HFFc6 (cell line): ENCODE measurements at places on chromosomes 3 and 15.

DNA sequence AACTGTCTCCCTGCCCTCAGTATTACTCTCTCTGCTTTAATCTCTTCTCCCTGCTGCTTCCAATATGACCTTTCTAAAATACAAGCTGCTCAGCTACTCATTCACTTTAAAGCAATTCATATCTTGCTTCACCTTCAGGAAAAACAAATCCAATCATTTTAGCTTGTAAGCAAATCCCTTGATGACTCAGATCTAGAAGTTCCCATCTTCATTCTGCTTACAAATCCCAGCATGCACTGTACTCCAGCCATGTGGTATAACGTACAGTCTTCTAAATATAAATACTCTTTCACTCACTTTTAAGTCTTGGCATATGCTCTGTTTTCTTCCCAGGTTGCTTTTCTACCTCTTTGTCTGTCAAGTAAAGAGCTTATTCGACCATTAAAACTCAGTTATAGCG is 1009.1 kb upstream of the SEMA6D start:
- H3K36me3 ChIP-seq = peaks cover 7% of the 10 kb centered on the region; the same call in 1 of the 2 replicates
- no peak overlapping the region for H3K4me3 ChIP-seq
- no peaks in the 10 kb centered on the region for H3K4me1 ChIP-seq
- no peak overlapping the region for H3K27ac ChIP-seq
- no peaks in the 10 kb centered on the region for H3K27me3 ChIP-seq

DNA sequence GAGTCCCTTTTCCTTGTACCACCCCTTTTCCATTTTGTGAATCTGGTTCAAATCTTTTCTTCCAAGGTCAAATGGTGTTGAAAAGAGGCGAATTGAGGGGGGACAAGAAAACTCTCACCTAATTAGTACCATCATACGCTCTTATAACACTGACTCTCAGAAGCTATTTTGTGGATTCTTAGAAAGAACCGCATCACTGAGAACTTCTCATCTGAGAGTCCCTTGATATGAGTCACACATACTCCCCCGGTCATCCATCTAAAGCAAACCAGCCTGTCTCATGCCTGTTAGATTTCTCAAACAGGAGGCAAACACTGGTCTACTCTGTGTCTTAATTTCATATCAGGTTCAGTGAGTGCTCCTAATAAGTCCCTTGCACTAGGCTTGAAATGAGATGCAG is 76.5 kb upstream of the SPRED1 start:
- peaks cover 10% of the 10 kb centered on the region for H3K4me1 ChIP-seq
- H3K4me3 ChIP-seq = no peak overlapping the region
- H3K27me3 ChIP-seq = peaks cover 21% of the 10 kb centered on the region
- H3K36me3 ChIP-seq = no peaks in the 10 kb centered on the region

GRCh38 chr3:59935025-59935424 is 885.2 kb upstream of the CFAP20DC start:
- no peaks in the 10 kb centered on the region for H3K36me3 ChIP-seq
- no peak for DNase-seq
- H3K27ac ChIP-seq = no peak overlapping the region

DNA sequence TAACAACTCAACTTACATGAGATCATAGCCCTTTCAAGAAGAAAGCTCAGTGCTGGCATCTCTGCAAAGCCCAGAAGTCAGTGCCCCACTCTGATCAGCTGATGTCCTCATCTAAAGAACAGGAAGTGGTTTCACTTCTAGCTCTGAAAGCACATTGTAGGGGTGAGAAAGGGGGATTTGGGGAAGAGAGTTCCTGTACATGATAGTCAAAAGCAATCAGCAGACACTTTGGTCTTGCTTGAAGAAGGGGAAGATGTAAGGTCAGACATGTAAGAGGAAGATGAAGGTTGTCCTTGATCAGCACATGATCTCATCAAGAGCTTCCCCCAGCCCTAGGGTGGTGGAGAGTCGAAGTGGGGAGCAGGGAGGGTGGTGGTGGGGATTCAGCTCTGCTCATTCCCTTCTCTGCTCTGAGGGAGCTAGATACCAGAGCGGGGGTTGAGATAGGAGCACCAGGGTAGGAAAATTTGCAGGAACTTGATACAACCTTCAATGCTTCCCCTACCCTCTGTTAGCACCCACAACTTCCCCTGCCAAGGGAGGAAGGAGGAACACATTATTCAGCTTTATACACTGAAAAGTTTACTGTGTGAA is 76.4 kb upstream of the ETV5 start:
- H3K27ac ChIP-seq = no peak overlapping the region
- no peak for DNase-seq
- no peaks in the 10 kb centered on the region for H3K36me3 ChIP-seq

- no peak overlapping the region for H3K4me3 ChIP-seq
- no peak for DNase-seq
- peaks cover 2% of the 10 kb centered on the region for H3K27me3 ChIP-seq
- no peaks in the 10 kb centered on the region for H3K4me1 ChIP-seq
- H3K27ac ChIP-seq = no peak overlapping the region
Observed at GRCh38 chr3:182364723-182365650, 428.3 kb upstream of the ATP11B start.
